ENCODE measurements at places on chromosomes 2 and 18.

DNA sequence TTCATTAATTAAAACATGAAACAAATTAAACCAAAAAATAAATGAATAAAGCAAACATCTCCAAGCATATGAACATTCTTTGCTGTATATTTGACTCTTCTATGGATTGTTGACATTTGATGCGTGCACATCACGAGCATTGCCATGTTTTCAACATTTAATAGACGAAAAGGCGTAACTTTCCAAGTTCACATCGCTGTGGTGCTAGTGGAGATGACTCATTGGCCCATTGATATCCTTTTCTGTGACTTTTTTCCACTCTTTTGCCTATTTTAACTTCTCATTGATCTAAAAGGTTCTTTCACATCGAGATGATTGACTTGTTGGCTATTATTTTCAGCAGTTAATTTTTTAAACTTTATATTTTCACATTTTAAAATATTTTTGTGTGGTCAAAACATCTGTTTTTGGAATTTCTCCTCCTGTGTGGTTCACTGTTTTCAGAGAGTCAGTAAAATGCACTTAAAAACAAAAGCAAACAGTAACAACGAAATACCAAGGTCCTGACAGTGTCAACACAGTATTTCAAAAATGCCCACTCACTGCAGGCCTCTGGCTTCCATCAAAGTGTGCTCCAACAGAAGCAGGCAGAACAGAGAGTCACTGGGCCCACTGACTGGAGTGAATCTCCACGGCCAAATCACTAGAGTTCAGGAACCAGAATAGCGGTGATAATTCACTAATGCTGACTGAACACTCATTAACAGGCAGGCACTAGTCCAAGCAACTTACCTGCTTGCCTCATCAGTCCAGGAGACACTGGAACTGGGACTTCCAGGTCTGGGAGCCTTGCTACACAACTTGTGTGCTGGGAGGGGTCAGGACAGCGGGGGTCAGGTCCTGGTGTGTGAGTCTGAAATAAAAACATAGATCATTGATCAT, 372.2 kb upstream of the SMIM21 start:
- DNase-seq, result no peak

GRCh38 chr2:40639320-40639719, 187.4 kb upstream of the SLC8A1 start:
- no peak for DNase-seq

DNA sequence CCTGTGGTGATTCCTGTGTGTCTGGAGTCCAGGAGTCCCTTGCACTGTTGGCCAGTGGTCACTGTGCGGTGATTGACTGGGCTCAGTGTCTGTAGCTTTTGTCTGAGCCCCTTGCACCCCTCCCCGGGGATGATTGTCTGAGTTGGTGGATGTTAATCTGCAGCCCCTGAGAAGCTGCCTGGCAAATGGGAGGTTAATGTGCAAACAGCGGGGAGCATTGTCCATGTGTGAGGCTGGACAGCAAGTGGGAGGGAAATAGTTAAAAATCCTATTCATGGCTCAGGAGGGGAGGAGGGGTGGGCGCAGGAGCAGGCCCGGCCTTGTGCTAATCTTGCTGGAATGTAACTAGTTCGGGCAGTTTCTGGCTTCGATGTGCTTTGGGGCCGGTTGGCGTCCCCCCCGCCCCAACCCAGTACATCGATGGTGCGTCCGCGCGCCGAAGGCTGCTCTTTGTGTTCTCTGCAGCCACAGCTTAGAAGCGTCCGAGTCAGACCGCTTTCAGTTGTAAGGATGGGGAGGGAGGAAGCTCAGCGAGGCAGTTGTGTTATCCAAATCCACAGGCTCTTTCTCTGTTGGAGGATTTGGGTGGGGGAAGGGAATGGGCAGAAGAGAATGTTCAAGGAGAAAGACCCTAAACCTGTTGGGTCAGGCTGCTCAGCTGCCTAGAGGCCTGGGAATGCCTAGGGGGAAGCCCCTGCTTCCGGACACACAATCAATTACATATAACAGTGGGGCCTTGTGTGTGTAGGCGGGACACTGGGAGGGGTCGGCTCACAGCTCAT, 71.8 kb downstream of the TGOLN2 start:
- DNase-seq, result peak; percentile 32

- peak; percentile 12 for DNase-seq
Measured at GRCh38 chr2:96325041-96325883, at the start of gene ITPRIPL1. Gene ITPRIPL1, plus strand, starts transcription at chr2:96325317. Its CDS starts 523 bp downstream, at chr2:96325840.

DNA sequence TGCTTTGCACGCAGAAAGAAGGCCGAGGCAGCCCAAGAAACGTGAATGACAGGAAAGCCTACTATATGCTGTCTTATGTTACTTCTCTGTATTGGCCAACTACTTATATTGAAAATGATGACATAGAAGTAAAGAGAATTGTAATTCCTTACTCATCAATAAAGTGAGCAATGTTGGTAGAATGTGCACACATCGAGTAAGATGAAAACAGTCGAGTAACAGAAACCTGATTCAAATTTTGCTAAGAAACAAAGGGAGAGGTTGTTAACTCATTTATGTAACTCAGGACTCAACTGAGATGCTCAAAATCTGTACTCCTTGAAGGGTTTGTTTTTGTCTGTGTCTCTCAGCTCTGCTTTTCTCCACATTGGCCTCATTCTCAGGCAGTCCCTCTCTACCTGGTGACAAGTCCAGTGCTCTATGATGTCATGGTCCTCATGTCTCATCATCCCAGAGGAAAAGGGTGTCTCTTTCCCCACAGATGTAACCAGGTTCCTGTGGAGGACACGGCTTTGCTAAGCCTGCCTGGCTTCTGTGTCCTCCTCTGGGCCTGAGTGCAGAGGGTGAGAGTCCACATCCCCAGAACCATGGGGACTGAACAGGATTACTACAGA, 30.3 kb upstream of the CCDC93 start:
- DNase-seq, result no peak

DNA sequence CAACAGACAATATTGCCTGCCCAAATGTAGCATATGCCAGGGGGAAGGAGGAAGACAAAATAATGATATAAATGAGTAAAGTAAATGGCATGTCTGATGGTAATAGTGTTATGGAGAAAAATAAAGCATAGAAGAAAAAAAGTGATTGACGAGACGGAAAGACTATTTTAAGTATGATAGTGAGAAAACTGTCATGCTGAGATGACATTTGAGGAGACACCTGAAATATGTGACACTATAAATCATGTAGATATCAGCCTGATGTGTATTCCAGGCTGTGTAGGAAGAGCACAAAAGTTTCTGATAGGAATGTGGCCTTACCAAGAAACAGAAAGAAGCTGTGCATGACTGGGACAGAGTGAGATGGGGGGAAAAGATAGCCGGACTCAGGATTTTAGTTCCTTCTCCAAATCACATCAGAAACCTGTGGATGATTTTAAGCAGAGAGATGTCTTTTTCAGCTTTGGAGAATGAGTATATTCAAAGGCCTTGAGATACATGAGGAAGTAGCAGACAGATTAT, 387.3 kb upstream of the SYT4 start:
- DNase-seq, result no peak

DNA sequence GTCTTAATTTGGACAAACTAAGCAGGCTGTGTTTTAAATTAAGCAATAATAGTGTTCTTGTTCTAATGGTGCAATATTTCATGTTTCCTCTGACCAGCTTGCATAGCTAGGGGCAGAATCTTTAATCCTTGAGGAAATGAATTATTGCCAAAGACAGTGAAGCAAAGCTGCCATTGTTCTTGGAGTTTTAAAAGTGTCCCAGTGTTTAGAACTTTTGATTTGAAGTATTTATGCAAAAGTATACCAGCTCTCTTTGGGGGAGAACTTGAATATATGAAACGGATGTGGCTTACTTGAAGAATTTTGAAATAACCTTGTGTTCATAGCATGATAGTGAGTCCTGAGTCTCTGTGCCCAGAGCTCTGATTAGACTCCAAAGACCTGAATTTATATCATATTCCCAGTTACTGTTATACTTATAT, 33.4 kb downstream of the ITGA6 start:
- DNase-seq, result no peak

DNA sequence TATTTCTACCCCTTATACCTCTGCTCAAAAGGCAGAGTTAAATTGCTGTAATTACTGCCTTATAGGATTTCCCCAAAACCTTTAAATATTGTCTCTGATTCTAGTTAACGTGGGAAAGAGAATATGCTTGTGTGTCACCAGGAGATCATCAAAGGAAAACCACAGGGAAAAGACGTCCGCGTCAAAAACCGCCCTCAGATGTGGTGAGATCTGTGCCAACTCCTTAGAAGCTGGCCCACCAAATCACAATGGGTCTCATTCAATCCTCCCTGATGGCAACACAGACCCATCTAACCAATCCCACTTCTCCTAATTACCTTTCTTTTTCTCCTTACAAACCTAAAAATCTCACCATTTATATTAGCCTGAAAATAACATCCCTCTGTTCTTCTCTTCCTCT, 25.4 kb downstream of the VPS54 start:
- DNase-seq, result no peak

DNA sequence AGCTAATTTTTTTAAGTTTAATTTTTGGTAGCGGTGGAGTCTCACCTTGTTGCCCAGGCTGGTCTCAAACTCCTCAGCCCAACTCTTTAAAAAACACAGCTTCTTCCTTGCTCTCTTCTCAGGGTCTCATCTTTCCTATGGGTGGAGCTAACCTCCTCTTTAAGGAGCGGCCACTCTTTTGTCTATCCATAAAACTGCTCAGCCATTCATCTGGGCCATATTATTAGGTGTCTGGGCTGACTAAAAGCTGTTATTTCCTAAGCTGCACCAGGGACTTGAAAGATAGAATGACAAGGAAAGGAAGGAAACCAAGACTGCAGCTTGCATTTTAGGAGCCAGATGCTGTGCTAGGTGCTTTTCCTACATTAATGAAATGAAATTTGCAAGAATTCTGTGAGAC, 35.8 kb upstream of the THOC1 start:
- no peak for DNase-seq

DNA sequence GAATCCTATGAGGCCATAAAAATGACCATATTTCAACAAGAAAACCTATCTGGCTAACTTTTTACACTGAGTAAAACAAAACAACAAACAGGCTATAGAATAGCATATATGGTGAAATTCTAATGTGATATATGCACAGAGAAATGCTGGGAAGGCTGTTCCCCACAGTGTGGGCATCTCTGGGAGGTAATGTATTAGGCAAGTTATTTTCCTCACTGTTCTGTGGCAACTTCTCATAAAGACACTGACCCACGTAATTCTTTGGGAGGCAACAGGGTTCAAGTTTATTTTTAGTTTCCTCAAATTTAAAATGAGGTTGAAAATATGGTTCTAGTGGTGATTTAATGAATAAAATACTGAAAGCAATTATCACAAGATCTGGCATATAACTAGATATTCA, 46.7 kb downstream of the RNU4ATAC start:
- DNase-seq, result no peak

GRCh38 chr18:79442508-79443221, 46.9 kb downstream of the NFATC1 start:
- no peak for DNase-seq

DNA sequence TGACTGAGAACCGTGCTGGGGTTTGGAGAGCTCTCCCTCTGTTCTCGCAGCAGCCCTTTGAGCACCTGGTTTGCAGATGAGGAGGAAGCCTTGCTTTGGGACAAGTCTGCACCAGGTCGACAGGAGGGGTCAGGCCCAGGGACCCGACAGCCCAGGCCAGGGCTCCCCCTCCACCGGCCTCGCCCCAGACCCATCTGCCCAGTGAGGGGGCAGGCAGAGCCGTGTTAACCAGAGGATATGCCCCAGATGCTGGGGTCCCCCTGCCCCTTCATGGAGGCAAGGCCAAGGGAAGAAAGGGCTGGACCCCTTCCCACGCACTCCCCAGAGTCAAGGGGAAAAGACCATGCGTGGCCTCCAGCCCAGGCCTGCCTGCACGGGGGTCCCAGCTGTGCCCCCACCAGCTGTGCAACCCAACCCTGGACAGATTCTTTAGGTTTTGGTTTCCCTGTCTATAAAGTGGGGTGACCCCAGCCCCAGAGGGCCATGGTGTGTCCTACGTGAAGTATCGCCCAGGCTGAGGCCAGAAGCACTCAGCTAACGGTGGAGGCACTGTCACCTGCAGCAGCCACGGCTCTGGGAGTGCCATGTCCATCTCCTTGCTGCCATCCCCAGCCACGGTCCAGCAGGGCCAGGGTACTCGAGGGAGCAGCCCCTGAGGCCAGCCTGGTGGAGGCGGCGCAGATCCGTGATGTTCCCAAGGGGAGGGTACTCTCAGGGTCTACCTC, 4.8 kb upstream of the SNED1 start:
- no peak for DNase-seq

DNA sequence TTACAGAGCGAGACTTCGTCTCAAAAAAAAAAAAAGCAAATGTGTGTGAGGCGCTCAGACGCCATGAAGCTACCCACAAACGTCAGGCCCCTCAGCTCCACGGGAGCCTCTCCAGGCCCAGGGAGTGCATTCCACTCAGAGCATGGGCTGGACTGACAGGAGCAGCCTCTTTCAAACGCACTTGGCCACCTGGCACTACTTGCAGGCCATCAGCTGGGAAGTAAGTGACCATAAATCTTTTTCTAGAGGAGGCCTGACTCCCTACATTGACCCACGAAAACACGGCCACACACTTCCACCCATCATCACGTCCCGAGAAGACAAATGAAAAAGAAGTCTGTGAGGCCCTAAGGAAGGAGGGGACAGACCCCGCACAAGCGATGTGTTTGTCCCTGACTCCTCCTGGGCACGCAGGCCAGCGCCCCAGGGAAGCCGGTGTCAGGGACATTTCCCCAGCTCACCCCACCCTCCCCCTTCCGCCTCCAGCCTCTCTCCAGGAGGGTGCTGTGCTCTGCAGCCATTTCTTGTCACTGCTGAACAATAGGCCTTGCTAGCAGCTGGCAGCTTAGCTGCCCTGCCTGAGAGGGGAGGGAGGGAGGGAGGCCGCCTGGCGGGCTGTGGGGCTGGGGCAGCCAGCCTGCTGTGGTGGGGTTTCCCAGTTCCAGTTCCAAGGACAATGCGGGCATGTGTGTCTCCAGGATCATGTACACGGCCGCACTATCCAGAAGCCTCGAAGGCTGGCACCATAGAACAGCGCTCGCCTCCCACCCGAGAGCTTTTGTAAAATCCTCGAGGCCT, 26.6 kb downstream of the SERTAD2 start:
- DNase-seq, result no peak

DNA sequence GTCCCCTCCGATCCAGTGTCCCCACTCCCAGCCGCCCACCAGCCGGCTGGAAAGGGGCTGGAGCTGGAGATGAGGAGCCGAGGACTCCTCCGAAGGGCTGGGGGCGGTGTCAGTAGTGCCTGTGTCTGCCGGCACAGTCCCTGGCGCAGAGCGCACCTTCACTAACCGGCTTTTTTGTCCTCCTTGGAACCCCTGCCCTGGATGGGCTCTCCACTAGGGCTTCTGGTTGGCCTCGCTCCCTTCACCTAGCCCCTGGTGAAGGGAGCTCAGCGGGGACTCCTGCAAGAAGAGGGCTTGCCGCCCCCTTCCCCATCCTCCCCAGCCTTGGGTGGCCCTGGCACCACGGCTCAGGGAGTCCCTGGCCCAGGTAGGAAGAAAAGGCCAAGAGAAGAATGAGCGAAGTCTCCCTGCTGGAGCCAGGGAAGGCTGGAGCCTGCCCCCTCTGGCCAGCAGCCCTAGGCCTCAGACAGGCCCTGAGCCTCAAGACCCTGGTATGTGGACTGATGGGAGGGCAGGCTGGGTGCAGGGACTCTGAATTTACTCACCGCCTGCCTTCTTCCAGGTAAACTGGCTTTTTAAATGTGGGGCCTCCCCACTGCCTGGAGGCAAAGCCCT, 570 bp upstream of the ECEL1 start:
- DNase-seq, result no peak
